GM20000 (cell line): ENCODE measurements at places on chromosomes 5 and 9.

GRCh38 chr5:56412601-56413379, 179.7 kb upstream of the ANKRD55 start:
- DNase-seq: peak; percentile 78

DNA sequence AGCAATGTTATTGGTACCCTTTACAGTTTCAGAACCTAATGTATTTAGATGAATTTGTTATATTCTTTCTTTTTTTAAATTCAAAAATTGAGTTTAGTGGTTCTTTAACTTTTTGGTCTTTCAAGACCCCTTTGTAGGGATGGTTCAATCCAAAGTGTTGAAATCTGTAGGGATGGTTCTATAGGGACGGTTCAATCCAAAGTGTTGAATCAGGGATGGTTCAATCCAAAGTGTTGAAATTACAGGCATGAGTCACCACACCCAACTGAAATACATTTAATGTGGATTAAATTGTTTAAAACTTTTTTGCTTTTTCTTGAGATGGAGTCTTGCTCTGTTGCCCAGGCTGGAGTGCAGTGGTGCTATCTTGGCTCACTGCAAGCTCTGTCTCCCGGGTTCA, 30.6 kb downstream of the SNX2 start:
- DNase-seq: no peak

GRCh38 chr9:105425816-105426433, 21.9 kb upstream of the FSD1L start:
- no peak for DNase-seq

GRCh38 chr5:27312291-27312893, 274.0 kb upstream of the CDH9 start:
- no peak for DNase-seq

DNA sequence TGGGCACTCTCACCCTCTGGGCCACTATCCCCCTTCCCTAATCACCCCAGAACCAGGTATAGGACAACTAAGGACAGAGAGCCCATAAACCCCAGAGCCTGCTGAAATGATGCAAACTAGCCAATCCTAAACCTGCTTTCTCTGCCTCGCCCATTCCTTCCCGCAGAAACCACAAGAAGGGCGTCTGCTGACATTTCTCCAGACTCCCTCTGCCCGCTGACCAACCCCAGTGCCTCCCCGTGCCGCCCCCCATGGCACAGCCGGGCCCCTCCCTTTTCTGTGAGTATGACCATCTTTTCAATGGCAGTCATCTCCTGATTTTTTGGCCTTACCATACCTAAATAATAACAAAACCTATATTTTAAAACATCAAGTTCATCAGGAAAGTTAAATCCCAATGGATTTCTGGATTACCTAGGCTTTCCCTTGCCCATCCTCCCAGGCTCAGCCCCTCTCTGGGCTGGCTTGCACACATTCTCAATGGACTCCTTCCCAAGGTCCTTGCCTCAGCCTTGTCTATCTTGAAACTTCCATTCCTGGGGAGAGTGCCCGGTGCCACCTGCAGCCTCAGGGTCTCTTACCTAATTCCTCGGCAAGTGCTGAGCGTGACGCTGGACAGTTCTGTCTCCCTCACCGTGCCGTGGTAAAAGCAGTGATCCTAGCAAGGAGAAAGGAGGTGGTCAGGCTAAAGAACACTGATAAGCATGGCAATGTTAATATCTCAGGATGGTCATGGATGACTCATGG, 45.2 kb downstream of the ADAM19 start:
- no peak for DNase-seq

GRCh38 chr5:22722056-22722455, 131.1 kb downstream of the CDH12 start:
- no peak for DNase-seq

- DNase-seq: no peak
These were observed 72.3 kb upstream of the CDH6 start for GRCh38 chr5:31121224-31121623.
